ENCODE measurements at places on chromosomes 12 and 14. TPM values are rescaled to one million over a fixed set of nuclear protein-coding genes. Genes with fewer than 3 reads are reported as not detected.
A peak's percentile ranks its signal among the peaks of the same experiment; 100 is the strongest.

Gene DHH
- 1.1 TPM for total RNA-seq

Gene MANSC4
- total RNA-seq = not detected

Gene KCNJ8
- 38.7 TPM for total RNA-seq

Gene FAM186B
- total RNA-seq = 0.18 TPM

Gene BCL2L2
- 15.1 TPM for total RNA-seq

Gene B4GALNT1
- total RNA-seq = 1.4 TPM

Gene RTL1
- total RNA-seq = 12.8 TPM

Gene CCDC175
- not detected for total RNA-seq

Gene OR4E2
- total RNA-seq = not detected

Gene GLT1D1
- 0.71 TPM for total RNA-seq

Gene AVPR1A
- 11.7 TPM for total RNA-seq

Gene FGF6
- total RNA-seq = 24.7 TPM

Gene MYF6
- 105 TPM for total RNA-seq

Gene FAIM2
- total RNA-seq = 3.6 TPM

GRCh38 chr12:104568935-104569334 is 112.2 kb downstream of the CHST11 start:
- no peak for DNase-seq

DNA sequence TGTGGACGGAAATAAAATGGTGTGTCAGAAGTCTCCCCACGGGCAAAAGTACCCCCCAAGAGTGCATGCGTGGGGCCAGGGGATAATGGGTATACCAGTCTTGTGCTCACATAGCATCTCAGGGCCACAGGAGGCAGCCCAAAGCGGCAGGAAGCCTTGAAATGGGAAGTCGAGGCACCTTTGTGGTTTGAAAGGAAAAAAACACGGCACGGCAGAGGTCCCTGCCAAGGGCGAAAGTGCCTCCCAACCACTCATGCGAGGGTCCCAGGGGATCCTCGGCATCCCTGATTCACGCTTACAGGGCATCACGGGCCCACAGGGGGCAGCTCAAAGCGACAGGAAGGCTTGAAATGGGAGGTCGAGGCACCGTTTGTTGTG is 583.2 kb downstream of the ALG10 start:
- no peak for DNase-seq

DNA sequence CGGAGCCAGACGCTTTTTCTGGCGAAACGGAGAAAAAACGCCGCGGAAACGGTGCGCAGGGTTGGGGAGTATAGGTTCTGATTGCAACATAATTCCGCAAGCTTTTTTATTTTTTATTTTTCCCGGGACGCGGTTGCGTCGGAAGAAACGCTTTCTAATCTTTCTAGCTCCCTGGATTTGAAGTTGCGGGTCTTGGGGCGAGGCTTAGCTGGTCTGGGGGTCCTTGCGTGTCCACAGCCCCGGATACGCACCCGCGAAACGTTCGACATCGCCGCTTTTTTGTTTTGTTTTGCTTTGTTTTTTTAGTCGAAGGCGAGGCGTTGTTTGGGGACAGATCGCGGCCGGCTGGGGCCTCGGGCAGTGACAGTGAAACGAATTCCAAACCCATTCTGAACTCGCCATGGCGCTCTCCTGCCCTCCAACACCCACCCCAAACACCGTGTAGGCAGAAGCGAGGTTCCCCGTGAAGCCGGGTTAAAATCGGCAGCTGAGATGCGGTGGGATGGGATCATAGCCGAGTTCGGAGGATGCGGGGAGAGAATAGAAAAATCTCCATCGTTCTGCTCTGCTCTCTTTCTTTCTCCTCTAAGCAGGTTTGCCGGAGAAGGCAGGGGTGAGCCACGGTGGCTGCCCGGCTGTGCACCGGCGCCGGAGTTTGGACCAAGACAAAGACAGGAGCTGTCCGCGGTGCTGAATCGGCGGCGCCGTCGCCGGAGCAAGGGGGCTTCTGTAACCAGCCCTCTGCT is 8.1 kb upstream of the LHX5 start:
- DNase-seq = peak; percentile 53

GRCh38 chr12:5889381-5890047 is 55.5 kb downstream of the ANO2 start:
- no peak for DNase-seq

DNA sequence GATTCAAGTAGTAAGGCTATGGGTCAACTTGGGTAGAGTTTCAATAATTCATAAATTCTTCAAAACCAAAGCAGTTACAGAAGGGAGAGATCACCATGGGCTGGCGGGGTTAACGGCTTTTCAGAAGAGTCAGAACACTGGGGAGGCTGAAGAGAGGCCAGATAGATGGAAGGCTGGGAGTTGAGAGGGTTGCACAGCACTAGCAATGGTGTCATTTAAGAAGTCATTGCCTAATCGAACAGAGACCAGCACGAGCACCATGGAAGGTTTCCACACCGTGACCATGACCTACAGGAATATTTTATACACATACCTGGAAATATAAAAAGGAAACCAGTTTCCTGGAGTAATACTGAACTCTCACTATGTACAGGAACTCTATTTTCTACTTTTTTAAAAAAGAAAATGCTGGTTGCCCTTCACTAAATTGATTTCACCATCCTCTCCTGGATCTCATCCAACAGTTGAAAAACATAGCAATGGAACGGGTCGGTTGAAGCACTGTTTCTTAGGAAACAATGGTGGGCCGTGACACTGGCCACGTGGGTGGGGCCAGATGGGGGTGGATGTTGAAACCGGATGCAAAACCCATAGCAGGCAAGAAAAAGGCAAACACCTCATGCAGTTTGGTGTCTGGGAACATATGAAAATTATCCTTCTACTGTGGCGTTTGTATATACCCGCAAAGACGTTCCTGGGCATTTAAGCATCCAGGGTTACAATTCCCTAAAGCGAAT is 38.0 kb upstream of the RIN3 start:
- peak; percentile 74 for DNase-seq

GRCh38 chr14:95649230-95649629 is 37.0 kb upstream of the TCL1B start:
- DNase-seq = no peak

DNA sequence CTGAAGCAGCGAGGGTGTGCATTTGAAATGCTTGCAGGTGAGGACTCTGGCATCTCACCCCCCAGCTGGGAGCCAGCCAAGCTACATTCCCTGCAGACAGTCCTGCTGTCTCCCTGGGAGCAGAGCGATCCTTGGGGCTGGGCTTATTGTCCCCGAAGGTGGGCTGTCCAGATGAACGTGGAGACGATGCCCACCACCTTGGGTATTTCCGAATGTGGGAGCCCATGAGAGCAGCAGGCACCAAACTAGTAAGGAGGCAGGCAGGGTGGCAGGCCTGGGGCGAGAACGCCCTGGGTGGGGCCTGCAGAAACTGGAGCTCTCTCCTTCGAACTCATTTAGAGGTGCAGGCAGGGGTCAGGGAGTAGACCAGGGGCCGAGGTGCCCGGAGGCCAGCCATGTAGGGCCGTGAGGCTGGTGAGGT is 18.5 kb downstream of the ZBTB42 start:
- no peak for DNase-seq

- DNase-seq = no peak
Measured at GRCh38 chr12:98409548-98409947, 105.8 kb upstream of the TMPO start.

- no peak for DNase-seq
Measured at GRCh38 chr12:130431176-130431575, 93.5 kb downstream of the PIWIL1 start.

DNA sequence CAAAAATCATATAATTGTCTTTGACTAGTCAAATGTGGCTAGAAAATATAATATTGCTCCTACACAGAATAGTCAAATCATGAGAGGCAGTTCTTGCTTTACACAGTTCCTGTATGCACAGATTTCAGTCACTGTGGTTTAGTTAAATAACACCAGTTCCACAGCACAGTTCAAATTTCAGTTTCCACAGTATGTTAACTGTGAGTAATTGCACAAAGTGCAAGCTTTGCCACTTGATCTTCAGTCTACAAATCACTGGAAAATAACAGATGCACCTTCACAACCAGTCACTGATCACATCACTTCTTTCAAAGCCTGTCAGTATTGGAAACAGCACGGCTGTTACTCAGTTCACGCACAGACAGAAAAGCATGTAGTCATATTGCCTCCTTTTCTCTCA is 38.7 kb downstream of the KCNH5 start:
- no peak for DNase-seq

GRCh38 chr14:105944632-105945610 is 418.5 kb downstream of the TMEM121 start:
- no peak for DNase-seq

GRCh38 chr14:63874223-63874622 is 21.4 kb downstream of the SYNE2 start:
- DNase-seq = no peak

DNA sequence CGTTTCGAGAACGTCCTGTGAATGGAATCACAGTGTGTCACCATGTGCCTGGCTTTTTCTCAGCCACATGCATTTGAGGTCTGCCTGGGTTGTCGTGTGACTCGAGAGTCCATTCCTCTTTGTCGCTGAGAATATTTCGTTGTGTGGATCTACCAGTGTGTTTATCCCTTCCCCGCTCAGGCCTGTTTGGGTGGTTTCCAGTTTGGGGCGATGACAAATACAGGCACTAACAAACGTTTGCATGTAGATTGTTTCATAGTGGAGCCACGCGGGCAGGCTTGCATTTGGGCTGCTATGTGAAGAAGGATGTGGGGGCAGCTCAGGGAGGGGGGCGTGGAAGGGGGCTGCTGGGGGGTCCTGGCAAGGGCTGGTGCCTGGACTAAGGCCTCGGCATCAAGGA is 14.1 kb downstream of the RIN3 start:
- DNase-seq = no peak

GRCh38 chr14:70894868-70895267 is 12.4 kb upstream of the PCNX1 start:
- DNase-seq = no peak

DNA sequence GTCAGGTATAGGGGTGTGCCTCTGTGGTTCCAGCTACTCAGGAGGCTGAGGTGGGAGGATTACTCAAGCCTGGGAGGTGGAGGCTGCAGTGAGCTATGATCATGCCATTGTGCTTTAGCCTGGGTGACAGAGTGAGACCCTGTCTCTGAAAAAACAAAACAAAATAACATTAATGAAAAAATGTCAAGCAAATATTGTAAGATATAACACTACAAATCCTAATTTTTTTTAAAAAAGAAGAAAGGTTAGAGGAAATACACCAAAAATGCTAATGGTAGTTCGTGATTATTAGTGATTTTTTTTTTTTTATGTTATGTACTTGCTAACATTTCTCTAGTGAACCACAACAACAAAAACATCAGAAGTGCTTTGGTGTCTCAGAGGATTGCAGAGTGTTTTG is 47.7 kb downstream of the TSPAN9 start:
- DNase-seq = no peak

- DNase-seq = peak; percentile 5
Measured at GRCh38 chr12:25051656-25052195, 102.8 kb upstream of the BCAT1 start.

GRCh38 chr12:108702595-108703320 is 28.6 kb downstream of the CORO1C start:
- DNase-seq = peak; percentile 88

DNA sequence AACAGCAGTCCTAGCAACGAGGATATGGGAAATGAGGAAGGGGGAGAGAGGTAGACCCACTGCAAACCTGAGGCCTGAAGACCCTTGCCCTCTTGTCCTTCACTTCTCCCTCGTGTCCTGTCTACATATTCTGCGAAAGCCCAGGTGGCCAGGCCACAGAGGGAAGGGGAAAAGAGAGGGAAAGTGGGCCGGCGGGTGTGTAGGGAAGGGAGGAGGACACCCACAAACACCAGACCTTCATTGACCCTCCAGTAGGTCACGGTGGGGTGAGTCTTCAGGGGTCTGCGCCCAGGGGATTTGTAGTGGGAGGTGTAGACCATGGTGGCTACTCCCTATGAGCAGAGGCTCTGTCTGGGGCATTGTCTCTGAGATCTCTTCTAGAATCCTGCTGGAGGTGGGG is 3.8 kb downstream of the FAIM2 start:
- DNase-seq = no peak

- DNase-seq = no peak
Measured at GRCh38 chr12:2270846-2271245, 218.1 kb downstream of the CACNA1C start.

DNA sequence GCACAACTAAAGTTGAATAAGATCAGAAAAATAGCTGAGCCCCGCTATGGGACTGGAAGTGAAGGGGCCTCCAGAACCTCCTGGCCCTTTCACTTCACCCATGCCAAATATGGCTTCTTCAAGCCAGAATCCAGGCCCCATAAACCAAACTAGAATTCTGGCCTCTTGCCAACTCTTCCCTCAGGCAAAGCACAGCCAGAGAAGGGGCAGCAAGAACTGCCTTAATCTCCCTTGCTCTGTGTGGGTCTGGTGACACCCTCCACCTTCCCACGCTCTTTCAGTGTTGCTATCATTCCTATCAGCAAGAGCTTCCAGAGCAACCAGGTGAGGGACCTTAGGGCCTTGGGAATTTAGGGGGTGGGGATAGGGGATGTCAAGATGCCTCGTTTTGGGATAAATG is 3.1 kb upstream of the PNMA1 start:
- peak; percentile 57 for DNase-seq

DNA sequence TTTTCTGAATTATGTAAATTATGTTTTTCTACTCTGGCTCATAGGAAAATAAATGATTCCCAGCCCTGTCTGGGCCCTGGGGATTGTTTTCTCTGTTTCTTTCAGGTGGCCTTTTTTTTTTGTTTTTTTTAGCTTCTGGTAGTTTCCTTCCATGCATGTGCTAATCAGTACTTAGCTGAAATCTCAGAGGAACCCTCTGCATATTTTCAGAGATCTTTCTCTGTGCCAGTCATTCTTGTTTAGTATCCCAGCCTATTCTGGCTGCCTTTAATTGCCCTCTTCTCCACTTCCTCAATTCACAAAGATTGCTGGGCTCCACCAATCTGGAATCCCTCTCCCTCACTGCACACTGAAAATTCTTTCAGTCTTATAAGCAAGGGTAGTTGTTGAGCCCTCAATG is 46.9 kb downstream of the CNOT2 start:
- no peak for DNase-seq

DNA sequence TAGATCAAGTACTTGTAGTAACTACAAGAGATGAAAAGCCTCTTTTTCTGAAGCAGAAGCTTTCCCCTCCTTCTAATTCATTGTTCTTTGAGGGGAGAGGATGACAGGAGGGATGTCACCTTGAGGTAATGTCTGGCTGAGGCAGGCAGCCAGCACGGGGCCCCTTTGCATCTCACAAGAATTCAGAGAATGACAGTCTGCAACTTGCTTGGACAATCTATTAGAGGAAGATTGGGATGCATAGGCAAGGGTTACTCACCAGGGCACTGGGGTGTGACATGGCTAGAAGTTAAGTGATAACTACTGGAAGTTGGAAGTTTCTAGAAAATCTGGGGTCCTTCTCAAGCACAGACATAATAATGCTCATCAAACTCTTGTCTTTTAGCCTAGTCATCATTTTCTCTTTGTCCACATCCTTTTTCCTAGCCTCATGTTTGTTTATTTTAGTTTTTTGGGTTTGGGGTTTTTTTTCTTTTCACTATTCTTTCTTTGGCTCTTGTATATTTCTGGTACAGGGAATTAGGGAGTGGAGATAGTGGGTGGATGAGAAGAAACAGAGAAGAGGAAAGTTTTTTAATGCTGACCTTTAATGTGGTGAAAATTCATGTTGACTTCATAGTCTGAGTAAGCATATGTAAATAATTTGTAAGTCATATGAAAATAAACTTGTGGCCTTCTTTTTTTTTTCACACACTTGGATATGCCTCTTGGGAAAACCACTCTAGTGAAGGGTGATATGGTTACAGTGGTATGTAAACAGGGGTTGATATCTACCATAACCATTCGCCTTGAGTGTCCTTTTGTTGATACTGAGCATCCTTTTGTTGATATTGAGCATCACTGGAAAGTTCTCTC is 55.1 kb downstream of the TTLL5 start:
- DNase-seq = no peak
